ENCODE measurements at places on chromosomes 13 and 19.

- DNase-seq: no peak
These were observed 115.2 kb downstream of the STK24 start for GRCh38 chr13:98461486-98462240.

- no peak for DNase-seq
These were observed 146.3 kb downstream of the GGACT start for GRCh38 chr13:100442095-100442832.

DNA sequence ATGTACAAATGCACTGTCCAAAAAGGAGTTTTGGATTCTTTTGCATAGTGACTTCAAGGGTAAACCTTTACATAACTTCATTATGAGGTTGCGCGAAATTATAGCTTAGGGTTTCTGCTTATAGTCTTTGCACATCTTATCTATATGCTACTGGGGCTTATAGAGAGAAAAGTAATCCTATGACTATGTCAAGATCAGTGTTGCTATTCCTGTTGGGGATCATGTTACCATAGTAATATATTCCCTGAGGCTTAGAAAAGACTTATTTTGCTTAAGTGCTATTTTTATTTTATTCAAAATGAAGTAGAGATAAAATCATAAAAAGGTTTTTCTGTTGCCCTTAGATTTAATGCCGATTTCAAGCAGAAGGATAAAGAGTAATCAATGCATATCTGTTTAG is 14.7 kb upstream of the POSTN start:
- no peak for DNase-seq

GRCh38 chr13:21615427-21615826 is 11.5 kb upstream of the MICU2 start:
- DNase-seq: no peak

GRCh38 chr19:49857061-49857837 is 6.3 kb downstream of the PTOV1 start:
- DNase-seq: no peak
